ENCODE measurements at places on chromosomes 5 and 9.

GRCh38 chr9:70136632-70137031 lies 93.0 kb downstream of the MAMDC2 start:
- no peak for DNase-seq

DNA sequence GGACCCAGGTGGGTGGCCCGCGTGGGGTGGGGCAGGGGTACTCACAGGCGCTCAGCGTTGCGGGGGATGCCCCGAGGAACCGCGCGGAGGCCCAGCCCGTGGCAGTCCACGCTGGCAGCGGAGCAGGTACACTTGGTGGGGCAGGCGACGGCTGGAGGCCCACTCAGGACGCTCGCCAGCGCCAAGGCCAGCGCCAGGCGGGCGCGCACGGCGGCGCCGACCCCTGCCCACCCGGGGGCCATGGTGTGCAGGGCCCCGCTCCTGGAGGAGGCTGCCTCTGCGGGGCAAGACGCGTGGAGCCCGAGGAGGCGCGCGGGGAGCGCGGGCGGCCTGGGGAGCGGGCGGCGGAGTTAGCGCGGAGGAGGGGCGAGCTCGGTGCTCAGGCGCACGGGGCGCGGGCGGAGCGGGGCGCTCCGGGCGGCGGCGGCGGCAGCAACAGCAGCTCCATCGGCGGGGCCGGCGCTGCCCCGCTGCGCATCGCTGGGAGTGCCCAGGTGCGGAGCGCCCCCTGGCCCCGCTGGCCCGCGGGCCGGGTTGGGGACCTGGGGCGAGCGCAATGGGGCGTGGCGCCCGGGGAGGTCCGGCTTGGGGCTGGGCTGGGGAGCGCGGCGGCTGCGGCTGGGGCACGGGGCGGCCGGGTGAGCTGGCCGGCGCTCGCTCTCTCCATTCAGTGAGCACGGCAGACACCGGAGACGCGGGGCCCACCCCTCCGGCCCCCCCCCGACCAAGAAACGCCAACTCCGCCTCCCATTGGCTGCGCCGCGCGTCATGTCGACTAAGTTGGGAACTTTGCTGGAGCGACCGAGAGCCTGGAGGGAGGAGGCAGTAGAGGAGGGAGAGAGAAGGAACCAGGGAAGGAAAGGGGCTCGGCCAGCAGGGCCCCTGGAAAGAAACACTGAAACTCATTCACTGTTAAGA lies at the start of gene SLIT3:
SLIT3 (minus strand) TSS at position 672 of the 918 bp plus-strand sequence; CDS start at position 242, 430 bp downstream.
- no peak for DNase-seq

GRCh38 chr5:147626464-147626863 lies 116.6 kb upstream of the DPYSL3 start:
- no peak for DNase-seq

- no peak for DNase-seq
Measured at GRCh38 chr5:171495122-171495700, 75.8 kb downstream of the FGF18 start.

DNA sequence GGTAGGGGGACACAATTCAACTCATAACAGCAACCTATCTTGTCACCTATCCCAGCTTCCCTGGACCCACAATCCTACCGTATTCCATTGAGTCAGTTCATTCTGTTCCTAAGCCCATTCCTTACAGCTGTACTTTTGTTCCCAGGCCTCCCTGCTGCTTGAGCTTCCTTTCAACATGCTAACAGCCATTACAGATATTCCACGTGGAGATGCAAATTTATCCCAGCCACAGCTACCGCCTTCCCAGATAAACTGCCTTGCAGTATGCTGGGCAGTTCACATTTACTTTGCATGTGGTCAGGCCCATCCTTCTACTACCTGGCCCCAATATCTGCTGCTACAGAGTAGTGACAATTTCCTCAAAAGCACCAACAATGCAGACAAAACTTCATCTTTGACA lies 23.0 kb downstream of the RIGI start:
- no peak for DNase-seq

DNA sequence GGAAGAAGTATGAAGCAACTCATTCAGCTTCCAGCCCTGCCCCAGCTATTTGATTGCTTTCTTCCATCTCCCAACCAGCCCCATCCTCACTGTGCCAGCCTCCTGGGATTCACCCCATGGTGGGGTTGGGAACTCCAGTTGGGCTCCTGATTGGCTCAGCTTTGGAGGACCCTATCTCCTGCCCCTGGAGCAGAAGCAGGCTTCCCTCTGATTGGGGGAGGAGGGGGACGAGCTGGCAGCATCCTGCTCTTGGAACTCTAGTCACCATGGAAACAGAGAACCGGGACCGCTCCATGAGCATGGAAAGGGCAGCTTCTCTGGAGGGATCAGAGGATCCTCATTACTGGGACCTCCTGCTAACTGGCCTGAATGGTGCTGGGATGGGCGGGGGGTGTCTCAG lies 2.6 kb downstream of the SLC6A7 start:
- DNase-seq: no peak

DNA sequence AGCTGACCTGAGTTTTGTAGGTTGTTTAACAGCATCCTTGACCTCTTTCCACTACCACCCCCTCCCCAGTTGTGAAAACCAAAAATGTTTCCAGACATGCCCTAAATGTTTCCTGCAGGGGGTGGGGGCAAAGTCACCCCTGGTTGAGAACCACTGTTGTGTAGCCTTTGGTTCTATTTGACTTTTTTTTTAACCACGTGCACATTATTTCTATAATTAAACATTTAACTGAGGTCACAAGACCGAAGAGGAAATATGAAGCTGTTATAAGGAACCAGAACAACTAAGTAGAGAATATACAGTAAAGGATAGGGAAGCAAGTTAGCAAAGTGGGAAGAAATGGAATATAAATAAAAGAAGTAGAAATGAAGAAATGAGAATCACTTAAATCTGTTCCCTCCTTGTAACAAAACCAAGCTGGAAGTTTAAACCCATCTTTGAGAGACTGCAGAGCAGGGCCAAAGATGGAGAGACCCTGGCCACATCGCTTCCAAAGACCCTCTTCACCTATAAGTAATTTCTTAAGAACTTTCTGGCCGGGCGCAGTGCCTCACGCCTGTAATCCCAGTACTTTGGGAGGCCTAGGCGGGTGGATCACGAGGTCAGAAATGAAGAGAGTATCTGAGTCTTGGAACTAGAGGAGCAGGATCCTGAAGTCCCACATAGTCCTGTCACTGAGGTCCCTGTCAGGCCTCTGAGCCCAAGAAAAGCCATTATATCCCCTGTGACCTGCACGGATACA lies 14.4 kb downstream of the SIT1 start:
- no peak for DNase-seq

- DNase-seq: no peak
Measured at GRCh38 chr5:64685866-64686265, 4.4 kb upstream of the SHISAL2B start.

DNA sequence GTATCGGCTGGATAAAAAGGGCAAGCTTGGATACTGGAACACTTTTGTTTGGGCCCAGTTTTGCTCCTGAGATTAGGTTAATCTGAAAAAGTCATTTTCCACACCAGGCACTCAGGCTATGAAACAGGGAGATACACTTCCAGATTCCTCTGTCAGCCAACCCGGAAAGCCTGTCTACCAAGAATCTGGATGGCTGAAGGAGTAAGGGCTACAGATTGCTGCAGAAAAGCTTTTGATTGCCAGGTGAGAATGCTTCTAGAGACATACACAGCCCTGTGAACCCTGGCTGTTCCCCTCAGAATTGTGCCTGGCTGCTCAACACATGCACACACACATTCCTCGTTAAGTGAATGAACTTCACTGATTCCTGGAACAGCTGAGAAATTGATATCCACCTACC lies 114.4 kb downstream of the PSD2 start:
- no peak for DNase-seq

GRCh38 chr5:39495227-39495626 lies 70.4 kb upstream of the DAB2 start:
- no peak for DNase-seq

DNA sequence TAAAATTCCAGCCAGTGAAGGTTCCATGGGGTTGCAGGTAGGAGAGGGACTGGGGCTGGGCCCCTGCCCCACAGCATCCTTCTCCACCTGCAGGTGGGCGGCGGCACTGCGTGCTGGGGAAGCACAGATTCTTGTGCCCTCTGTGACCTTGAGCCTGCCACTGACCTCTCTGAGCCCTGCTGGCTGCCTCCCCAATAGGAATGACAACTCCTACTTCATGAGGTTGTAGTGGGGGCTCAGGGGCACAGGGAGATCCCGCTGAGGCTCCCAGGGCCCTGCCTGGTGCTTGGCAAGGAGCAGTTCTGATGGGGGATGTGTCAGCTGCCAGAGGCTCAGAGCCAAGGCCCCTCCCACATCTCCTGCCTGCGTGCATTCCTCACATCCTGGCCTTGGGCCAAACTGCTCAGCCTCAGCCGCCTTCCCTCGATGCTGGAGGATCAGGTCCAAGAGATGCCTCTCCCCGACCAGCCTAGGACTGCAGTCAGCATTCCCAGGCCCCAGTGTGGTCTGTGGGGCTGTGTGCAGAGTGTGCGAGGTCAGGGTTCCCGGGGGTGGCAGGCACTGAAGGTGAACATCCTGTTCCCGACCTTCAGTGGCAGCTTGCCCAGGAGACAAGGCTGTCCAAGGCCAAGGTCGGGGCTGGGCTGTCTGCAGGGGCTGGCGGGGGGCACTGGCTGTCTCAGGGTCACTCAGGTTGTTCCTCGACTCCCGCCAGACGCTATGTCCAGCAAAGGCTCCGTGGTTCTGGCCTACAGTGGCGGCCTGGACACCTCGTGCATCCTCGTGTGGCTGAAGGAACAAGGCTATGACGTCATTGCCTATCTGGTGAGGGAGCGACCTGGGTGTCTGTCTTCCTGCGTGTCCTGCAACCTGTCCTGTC lies 7.0 kb downstream of the ASS1 start:
- no peak for DNase-seq

DNA sequence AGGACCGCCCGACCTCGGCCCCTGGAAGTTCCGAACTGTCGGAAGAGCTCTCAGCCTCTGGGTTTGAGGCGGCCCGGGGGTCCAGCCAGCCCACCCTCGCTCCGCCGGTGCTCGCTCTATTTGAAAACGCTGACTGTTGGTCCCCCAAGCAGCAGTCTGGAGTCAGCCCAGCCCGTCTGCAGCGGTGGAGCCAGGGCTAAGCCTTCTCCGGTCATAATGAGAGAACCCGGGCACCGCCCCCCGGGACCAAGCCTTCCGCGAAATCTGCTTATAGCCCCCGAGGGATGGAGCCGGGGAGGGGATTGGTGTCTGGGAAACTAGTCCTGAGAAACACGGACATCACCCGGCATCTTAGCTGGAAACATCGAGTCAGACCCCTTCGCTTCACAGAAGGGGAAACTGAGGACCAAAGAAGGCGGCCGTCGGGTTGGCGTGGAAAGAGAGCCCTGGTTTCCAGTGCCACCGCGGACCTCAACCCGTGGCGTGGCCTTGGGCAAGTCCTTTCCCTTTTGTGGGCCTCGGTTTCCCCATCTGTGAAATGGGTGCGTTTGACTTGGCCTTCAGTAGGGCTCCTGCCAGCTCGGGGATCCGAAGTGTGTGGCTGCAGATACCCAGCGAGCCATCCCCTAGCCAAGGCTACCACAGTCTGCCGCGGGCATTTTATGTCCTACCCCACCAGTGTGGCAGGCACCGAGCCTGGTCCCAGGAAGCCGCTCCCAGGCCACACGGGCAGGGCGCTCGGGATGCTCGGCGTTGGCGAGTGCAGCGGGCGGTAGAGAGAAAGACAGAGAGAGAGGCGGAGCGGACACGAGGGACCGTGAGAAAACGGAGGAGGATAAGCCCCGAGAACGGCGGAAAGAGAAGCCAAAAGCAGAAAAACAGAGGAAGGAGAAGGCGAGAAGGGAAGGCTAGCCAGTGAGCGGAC lies 857 bp downstream of the ADAM19 start:
- no peak for DNase-seq

DNA sequence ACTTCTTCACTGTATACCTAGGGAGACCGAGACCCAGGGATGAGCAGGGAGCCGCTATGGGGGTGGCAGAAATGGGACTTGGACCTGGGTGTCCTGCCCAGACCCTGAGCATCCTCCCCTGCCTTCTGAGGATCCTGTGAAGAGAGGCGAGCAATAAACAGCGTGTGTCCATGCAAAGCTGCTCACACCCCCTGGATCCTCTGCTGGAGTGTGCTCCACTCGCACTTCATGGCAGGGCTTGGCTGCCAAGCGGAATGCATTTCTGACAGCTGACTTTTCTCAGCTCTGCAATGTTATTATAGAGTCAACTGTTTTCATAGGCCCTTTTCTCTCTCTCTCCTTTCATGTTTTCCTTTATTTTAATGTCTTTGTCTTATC lies 31.0 kb upstream of the ALDH1B1 start:
- no peak for DNase-seq

DNA sequence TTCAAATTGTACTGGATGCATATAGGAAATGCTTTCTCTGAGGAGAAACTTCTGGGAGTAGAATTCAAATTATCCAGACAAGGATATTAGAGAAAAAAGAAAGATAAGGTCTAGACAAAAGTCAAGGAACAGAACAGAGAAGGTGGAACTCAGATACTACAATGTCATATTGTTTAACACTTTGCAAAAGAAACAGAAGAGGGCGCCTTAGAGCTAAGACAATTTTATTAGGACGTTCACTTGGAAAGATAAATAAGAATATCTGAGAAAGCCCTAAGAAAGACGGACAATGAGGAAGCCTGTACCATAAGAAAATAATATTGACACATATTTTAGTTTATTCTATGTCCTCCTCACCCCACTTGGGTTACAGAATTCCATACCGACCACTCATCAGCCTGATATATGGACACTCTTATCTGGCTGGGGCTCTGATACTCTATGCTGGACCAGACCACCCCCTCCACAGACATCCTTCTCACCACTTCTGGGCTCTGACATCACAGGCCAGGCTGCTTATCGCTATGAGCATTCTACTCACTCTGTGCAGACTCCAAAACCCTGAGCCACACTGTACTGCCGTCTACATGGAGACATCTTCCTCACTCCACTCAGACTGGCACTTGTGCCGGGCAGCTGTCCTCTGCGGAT lies 9.1 kb upstream of the AK3 start:
- no peak for DNase-seq

GRCh38 chr5:57327561-57328367 lies 153.9 kb downstream of the GPBP1 start:
- no peak for DNase-seq

GRCh38 chr5:40736103-40736875 lies 19.5 kb downstream of the TTC33 start:
- no peak for DNase-seq

- DNase-seq: no peak
Measured at GRCh38 chr9:87107072-87107471, 159.8 kb upstream of the GAS1 start.

- DNase-seq: no peak
Measured at GRCh38 chr9:122370303-122370702, 521 bp upstream of the PTGS1 start.

DNA sequence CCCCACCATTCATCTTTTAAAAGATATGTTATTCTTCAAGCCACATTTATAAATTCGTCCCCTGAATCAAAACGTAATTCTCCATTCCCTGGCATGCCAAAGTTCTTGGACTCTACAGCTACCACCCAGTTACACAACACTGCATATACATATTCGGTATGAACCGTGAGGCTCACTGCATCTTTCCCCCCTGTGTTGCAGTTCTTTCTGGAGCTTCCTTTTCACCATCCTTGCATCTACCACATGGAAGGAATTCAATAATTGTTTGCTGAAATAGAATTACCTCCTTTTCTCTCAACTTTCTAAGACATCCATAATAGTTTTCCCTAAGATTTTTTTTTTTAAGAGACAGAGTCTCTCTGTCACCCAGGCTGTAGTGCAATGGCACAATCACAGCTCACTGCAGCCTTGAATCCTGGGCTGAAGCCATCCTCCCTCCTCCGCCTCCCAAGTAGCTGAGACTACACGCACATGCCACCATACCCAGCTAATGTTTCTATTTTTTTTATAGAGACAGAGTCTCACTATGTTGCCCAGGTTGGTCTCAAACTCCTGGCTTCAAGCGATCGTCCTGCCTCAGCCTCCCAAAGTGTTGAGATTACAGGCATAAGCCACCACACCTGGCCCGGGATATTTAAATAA lies 3.3 kb downstream of the LPAR1 start:
- no peak for DNase-seq
